ACHN (cell line): ENCODE measurements at places on chromosomes 1 and 21.

GRCh38 chr1:94600556-94600955 lies 59.0 kb upstream of the F3 start:
- DNase-seq = no peak

- DNase-seq = no peak
Measured at GRCh38 chr1:11485191-11485590, 6.2 kb downstream of the DISP3 start.

DNA sequence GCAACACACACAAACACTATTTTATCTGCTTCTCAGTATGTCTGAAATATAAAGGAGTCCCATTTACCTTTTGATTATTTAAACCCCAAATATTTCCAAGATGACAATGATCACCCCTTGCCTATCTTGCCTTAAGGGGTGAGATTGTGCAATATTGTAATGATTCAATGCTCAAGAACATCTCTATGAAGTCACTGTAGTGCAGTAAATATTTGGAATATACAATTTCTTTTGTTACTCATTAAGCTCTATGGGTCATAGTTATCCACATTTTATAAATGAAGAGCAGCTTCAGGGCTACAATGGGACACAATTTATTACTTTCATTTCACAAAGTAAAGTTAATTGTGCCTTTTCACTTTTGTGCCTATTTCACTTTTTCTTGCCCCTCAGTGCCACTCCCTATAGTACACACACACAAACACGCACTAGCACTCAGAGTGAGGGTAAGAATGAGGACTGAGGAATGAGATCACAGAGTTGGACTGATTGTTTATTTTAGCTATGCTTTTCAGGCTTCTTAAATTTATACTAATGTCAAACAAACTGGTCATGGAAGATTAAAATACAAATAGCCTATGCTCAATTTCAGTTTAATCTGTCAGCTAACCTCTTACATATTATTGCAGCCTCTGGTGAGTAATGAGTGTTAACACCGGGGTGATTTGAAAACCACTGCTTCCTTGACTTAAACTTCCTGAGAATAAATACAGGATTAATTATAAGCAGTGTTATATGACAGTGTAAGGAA lies 521.0 kb upstream of the B3GALT2 start:
- peak; percentile 42 for DNase-seq

DNA sequence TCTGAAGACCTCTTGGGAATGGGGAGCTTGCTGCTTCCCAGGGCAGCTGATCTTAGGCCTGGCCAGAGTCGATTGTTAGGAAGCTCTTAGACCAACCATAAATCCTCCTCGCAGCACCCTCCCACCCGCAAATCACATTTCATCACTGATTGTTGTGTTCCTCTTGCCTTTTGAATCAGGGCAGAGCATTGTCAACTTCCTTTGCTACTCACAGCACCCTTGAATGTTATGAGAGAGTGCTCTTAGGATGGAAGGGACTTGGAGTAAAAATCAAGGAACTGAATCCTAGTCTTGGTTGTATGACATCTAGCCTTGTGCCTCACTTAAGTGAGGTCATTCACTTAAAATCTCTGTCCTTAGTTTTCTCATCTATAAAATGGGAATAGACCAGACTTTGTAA lies 3.0 kb downstream of the VASH2 start:
- no peak for DNase-seq

GRCh38 chr21:29433366-29434059 lies 134.8 kb downstream of the BACH1 start:
- DNase-seq = no peak

DNA sequence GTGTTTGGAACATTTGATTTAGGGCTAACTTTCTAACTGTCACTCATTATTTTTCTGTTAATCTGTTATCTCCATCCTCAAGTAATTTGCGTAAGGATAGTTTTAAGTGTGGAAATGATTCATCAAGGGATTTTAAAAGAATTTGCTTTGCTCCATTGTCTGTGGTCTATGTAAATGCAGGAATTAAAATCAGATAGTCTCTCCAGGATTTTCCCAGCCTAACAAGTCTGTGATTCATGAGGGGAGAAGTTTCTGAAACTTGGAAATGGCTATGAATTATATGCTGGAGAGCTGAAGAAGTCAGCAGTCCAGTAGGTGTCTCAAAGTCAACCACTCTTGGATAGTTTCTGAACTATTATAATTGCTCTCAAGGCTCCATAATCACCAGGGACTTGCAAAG lies 264.5 kb downstream of the MRPL39 start:
- no peak for DNase-seq

GRCh38 chr1:196271212-196271947 lies 336.9 kb downstream of the KCNT2 start:
- DNase-seq = no peak

DNA sequence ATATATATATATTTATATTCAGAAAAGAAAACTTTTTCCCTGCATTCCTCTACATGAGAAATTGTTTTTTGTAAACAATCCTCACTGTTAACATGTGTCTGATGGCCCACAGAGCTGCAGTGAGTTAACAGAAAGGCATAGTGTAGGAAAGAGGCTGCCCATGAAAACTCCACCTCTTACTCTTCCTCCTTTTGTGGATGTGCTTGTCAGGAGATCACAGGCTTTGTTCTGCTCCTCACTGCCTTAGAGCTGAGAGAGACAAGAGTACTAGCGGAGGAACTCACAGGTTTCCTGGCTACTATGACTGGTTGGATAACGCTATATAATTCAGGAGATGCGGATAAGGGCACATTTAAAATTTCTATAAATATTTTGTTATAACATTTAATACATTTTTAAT lies 200.6 kb downstream of the BRINP3 start:
- no peak for DNase-seq

DNA sequence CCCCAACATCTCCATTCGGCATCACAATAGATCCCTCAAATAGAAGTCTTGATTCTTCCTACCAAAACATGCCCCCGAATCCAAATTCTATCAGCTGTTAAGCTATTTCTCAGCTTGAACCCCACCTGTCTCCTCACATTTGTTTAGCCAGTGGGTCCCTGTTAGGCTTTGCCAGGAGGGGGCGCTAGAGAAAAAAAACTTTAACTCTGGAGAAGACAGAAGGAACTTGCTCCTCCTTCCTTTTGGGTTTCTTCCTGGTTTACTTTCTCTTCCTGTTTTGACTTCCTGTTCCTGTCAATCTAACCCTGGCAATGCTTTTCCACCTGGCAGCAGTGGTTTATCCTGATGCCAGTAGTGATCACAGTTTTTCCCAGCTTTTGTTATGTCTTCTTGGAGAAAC lies 95.6 kb upstream of the KCNK1 start:
- DNase-seq = peak; percentile 67

DNA sequence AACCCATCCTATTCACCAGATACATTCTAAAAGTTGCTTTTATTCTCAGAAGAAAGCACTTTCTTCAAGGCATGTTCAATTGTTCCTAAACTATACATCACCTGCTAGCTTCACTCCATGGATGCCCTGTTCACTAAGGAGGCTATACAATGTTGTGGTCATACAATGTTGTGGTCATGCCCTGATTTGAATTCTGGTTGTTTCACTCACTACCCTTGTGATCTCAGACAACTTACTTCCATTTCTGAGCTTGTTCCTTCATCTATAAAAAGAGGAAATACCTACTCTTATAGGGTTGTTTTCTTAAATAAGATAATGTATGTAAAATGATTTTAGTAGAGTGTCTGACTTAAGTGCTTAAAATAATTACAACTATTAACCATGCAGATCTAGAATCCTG lies 19.7 kb downstream of the EDEM3 start:
- no peak for DNase-seq

GRCh38 chr1:76075877-76076276 lies 1.3 kb downstream of the ST6GALNAC3 start:
- DNase-seq = no peak

GRCh38 chr21:41242238-41242829 lies 74.3 kb upstream of the FAM3B start:
- no peak for DNase-seq

DNA sequence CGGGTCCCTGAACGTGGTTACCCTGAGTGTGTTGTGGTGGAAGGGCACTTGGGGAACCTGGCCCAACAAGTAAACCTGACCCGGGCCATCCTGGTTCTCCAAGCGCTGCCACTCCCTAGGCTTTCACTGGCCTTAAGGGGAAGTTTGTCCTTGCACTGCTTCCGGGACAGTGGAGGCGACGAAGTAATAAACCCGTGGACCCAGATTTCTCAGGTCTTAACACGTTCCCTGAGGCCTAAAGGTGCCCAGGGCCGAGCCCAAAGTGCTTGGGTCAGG lies 261 bp upstream of the CCDC24 start:
- no peak for DNase-seq

DNA sequence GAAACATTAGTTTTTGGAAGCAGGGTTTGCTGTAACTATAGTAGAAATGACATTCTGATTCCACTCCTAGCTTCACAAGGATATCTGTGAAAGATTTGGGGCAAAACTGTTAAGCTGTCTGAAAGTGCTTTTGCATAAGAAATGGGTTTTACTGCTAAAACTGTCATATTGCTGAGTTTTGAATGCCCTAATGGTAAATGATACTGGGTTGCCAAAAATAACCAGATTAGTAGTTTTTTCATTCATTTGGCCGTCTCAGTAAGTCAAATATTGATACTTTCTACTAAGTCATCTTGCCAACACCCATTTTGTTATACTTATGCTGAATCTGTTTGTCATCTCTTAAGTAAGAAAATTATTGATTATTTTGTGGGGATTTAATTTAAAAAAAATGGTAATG lies 399 bp upstream of the PTPRC start:
- no peak for DNase-seq

DNA sequence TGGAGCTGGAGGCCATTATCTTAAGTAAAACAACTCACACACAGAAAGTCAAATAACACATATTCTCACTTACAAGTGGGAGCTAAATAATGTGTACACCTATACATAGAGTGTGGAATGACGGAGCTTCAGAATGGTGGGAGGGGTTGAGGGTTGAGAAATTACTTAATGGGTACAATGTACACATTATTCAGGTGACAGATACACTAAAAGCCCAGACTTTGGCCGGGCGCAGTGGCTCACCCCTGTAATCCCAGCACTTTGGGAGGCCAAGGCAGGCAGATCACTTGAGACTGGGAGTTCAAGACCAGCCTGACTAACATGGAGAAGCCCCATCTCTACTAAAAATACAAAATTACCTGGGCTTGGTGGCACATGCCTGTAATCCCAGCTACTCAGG lies 24.9 kb upstream of the LRIG2 start:
- DNase-seq = no peak

DNA sequence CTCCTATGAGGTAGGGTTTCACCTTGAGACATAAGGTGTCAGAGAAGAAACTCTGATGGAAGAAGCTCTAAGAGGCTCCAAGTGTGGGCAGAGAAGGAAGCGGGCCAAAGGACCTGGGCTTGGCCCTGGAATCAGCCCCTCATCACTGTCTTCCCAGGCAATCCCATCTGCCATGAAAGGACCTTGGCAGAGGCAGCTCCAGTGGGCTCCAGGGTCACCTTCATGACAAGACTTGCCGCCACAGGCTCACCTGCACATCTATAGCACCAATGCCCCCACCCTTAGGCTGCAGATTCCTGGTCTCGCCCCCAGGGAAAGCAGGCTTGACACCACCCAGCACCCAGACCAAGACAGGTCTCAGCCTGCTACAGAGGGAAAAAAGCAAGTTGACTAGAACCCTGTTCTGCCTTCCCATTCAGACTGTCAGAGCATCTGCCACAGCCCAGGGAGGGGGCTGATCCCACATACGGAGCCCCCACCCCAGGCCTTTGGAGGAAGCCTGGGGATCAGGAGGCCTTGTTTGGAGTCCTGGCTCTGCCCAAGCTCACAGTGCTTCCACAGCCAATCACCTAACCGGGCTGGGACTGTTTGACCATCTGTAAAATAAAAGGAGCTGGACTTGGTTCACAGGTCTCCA lies 490 bp upstream of the FAM110D start:
- DNase-seq = no peak
